Ovary (tissue), 10 donors: ENCODE measurements at places on chromosomes 1 and 21. TPM values are rescaled to one million over a fixed set of nuclear protein-coding genes. Genes with fewer than 3 reads are reported as not detected.

TGFB2 gene
- polyA plus RNA-seq, result 11.7 TPM

HSD11B1 gene
- polyA plus RNA-seq, result 32.0 TPM

BCL2L15 gene
- polyA plus RNA-seq, result 0.21 TPM

KCNK1 gene
- 3.1 TPM for polyA plus RNA-seq

RIPK4 gene
- polyA plus RNA-seq, result 0.10 TPM

SLC25A34 gene
- 1.3 TPM for polyA plus RNA-seq

OR2L5 gene
- not detected for polyA plus RNA-seq

DNA sequence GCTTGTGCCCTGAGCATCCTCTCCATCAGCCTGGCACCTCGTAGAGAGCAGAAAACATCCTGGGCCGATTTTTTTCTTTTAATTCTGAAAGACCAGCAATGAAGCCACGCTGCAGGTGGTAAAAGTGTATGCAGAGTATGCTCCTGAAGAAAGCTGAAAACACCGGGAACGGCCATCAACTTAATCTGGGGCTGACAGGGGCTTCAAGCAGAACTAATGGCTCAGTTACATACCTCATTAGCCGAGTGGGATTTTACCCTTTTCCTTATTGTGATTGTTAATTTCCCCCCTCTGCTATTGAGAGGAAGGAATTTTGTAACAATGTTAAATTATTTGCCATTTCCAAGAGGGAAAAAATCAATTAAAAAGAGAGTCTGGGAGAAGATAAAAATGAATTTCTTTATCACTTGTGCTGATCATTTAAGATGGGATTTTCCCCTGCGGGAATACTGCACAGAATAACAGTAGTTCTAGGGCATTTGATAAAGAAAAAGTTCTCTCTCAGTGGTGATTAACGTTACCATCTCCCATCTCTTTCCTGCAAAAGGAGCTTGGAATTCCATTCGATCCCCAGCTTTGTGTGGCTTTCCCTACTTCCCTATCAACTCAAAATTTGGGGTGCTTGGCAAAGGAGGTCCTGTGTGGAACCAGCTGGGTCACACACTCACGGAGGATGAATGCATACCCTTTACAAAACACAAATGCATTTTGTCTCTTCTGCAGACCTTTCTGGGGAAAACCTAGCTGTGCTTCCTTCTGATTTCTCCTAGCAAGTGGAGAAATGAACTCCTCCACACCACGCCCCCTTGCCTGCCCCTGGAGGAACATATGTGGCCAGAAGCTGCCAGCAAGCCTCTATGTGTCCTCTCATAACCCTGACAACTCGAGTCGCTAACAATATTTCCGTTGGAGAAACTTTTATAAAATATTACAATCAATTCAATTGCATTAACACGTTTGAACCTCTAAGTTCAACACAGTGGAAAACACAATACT is 70.9 kb downstream of the RRAGC start:
- no peak for DNase-seq

DNA sequence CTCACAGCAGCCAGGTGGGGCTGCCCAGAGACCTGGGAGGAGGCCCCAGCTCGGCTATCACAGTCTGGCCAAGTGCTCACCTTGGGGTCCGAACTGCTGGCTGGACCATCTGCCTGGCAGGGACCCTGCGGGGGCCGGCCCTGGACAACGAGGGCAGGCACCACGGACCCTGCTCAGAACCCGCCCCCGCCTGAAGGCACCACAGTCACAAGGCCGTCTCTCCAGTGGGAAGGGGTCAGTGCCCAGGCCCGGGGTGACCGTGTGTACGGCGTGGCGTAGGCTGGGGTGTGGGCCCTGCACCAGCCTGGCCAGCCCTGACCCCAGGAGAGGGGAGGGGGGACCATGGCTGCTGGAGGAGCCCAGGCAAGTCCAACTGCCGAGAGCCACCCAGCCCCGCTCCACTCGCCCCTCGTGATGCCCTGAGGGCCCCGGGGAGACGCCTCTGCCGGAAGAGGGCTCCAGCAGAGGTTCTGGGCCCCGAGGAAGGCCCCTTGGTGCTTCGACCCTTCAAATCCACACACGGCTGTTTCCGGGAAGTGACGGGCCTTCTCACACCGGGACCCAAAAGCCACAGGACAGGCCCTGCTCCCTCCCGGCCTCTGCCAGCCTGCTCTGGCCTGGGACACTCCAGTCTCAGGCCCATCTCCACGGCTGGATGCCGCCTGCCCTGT is 11.2 kb upstream of the RNF223 start:
- peak; percentile 7 for DNase-seq

- DNase-seq, result no peak
Measured at GRCh38 chr1:229139331-229140118, 131.4 kb upstream of the RAB4A start.

DNA sequence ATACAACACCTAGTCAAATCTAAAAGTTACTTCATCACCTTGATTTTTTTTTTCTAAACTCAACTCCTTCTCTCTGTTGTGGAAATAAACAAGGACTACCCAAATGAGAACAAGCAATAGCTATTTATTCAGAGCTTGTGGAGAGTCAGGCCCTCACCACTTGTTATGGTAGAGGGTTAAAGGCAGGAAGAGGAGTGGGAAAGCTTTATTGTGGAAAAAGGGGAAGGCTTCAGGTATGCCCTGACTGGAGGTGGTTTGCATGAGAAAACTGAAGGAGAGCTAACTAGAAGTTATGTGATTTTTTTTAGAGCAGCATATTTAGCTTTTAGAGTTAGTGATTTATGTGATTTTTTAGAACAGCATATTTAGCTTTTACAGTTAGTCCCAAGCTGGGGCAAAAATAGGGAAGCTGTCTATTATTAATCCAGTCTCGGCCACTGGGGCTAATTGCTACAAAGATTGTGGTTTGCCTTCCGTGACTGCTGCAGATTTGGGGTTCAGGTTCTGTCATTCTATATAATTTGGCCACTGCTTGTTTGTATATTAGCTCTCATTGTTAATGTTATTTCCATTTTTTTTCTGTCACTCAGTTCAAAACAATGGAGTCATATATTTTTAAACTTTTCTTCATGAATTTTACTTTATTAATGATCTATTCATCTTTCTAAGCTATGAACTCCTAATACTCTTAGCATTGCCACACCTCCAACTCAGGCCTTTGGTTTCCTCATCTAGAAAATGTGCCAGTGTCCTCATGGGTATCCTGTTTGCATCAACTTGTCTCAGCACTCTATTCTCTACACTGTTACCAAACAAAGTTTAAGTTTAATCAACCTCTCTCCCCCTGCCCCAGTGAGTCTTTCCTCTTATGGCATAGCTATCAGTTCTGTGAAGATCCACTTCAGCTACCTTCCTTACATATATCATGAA is 713.0 kb downstream of the BRINP3 start:
- DNase-seq, result no peak

DNA sequence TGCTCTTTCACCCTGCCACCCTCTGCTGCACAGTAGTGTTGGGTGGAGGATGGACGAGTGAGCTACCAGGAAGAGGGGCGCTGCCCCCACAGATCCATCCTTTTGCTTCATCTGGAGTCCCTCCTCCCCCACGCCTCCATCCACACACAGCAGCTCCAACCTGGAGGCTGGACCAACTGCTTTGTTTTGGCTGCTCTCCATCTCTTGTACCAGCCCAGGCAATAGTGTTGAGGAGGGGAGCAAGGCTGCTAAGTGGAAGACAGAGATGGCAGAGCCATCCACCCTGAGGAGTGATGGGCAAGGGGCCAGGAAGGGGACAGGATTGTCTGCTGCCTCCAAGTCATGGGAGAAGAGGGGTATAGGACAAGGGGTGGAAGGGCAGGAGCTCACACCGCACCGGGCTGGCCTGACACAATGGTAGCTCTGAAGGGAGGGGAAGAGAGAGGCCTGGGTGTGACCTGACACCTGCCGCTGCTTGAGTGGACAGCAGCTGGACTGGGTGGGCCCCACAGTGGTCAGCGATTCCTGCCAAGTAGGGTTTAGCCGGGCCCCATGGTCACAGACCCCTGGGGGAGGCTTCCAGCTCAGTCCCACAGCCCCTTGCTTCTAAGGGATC is 8.5 kb downstream of the CHRNB2 start:
- no peak for DNase-seq

GRCh38 chr1:87977145-87977544 is 648.5 kb downstream of the LMO4 start:
- DNase-seq, result no peak

DNA sequence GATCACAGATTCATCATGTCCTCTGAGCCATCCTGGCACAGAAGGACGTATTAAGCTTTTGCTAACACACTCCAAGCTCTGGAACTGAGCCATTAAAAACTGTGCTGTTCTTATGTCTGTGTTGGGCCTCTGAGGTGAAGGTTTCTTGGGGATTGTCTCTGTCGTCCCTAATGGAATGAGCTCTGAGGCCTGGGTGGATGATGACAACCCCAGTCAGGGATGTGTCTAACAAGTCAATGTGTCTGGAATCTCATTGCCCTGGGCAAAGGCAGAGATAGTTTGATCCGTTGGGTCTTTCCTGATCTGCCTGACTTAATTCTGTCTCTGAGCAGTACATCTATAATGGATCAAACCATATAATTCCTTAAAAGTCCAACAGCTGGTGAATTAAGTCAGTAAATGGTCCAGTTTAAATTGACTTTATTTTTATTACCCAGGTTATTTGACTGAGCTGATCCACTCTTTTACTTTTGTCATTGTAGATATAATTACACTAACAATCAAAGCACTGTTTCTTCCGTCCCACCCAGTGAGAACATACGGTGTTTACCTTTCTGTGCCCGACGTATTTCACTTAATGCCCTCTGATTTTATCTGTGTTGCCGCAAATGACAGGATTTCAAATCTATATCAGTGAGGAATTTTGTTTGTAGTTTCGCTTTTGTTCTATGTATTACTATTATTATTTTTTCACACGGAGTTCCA is 38.8 kb upstream of the OR2B11 start:
- DNase-seq, result no peak

DNA sequence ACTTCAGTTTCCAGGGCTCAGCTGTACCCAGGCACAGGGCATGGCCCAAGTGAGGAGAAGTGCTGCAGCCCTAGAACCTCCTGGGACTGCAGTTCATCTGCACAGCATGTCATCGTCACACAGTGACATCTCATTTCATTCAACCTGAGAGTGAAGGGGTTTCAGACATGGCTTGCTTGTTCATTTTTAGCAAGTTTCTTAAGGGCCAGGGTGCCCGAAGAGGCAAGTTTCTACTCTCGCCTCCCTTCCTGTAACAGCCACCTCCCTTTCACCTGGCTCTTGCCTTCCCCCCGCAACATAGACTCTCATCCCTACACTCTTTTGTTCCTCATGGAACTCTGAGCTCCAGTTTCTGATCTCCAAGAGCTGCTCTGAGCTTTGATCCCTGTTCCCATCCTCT is 108.1 kb downstream of the C1orf21 start:
- DNase-seq, result no peak

- no peak for DNase-seq
Measured at GRCh38 chr1:6625584-6626149, 999 bp downstream of the THAP3 start.

DNA sequence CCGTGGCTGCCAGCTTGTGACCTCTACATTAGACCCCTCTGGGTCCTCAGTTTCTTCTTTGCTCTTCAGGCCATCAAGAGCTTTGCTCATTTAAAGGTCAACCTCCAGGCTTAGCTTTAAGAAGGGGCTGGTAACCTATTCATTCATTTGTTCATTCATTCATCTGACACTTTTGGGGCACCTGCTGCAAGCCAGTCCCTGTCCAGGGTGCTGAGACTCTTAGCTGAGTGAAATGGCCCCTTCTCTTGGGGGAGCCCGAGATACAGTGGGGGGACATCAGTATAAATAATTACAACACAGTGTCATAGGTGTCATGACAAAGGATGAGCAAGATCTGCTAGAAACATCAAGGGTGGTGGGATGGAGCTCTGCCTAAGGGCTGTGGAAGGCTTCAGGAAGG is 10.5 kb upstream of the TTC4 start:
- no peak for DNase-seq

DNA sequence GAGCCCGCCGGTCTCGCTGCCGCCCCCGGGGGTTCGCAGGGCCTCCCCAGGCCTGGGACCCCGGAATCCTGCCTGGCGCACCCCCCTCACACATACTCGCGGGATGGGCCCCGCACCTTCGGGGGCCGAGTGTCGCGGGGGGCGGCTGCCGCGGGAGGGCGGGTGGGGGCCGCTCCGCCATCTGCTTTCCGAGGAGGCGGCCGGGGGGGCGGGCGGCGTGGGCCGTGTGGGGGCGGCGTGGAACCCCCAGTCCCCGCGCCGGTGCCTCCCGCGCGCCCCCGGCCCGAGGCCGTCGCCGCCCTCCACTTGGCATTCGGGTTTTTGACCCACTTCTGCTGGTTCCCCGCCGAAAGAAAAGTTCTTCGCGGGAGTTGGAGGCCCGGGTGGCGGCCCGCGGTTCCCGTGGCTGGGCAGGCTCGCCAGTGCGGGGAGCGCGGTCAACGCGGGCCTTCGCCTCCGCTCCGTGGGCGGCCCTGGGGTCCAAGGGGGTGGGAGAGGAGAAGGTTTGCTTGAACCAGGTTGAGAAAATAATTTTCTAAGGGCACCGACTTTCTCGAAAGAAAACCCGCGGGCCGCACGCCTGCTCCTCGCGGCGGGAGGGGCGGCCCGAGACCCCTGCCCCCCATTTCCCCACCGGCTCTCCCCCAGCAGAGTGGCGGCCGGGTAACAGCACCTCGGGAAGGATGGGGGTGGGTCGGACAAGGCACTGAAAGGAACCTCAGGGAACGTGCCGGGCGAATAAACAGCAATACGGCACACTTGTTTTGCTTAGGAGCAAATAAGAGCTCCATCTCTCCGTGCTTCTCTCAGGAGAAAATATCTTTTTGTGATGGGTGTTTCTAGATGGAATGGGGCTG is 1.6 kb downstream of the PHF13 start:
- peak; percentile 54 for DNase-seq

GRCh38 chr1:159084152-159084551 is 7.6 kb upstream of the AIM2 start:
- DNase-seq, result no peak

GRCh38 chr1:63987014-63987627 is 213.3 kb downstream of the ROR1 start:
- no peak for DNase-seq
